IPS DF 6.9 (cell line): ENCODE measurements at places on chromosomes 16 and 17.

DNA sequence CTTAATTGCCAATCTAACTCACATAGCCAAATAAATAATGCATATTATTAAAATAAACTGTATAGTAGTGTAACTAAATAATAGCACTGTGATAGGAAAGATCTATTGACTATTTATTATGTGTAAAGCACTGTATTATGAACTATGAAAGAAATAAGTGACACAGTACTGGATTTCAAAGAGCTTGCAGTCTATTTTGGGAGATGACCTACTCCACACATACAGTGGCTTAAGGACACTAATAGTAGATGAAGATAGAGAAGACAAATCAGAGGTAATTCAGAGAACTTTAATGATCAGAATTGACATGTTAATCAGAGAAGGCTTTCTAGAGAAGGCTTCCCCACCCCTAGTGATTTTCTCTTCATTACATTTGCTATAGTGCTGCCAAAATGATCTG lies 14.6 kb downstream of the LASP1NB start:
- no peak for DNase-seq

DNA sequence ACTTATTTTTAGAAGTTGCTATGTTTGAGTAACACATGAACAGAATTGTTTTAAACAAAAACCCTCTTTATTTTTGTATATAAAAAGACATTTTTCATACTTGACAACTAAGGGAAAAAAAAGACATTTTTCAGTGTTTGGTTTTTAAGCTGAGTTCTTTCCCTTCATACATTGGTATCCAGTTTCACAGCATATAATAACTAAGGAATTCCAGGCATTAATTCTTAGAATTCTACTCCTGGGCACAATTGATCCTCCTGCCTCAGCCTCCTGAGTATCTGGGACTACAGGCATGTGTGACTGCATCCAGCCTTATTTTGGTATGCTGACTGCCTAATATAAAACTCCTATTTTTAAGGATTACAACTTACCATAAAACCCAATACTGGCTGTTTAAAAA lies 8.4 kb downstream of the FBXO47 start:
- no peak for DNase-seq

- no peak for DNase-seq
Measured at GRCh38 chr17:81106716-81107115, 58.6 kb upstream of the PVALEF start.

DNA sequence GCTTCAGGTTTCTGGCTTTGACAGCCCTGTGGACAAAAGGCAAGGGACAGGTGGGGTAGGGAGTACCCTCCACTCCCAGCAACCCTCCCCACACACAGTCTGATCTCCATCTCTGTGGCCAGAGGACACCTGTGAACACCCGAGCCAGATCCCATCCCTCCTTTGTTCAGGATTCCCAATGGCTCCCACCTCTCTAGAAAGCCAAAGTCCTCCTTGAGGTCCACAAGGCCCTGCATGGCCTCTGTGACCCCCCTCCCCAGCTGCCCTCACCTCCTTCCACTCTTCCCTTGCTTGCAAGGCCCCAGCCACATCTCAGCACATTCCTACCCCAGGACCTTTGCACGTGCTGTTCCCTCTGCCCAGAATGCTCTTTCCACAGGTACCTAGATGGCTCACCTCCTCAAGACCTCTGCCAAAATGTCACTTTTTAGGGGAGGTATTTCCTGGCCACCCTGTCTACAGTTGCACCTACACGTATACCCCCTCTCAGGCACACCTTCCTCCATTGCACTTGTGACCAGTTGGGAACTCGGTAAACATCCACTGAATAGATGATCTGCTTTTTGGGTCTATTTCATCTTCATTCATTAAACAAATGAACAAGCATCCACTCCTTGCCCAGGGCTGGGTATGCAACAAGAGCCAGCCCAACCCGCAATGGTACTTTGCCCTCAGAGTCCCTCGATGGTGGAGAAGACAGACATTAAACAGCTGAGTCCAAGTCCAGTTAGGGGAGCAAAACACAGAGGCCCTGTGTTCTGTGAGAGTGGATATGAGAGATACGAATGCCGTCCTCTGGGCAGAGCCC lies 107.0 kb downstream of the CRLF3 start:
- DNase-seq = no peak

GRCh38 chr16:89322321-89323119 lies 105.0 kb downstream of the ZNF778 start:
- peak; percentile 37 for DNase-seq

DNA sequence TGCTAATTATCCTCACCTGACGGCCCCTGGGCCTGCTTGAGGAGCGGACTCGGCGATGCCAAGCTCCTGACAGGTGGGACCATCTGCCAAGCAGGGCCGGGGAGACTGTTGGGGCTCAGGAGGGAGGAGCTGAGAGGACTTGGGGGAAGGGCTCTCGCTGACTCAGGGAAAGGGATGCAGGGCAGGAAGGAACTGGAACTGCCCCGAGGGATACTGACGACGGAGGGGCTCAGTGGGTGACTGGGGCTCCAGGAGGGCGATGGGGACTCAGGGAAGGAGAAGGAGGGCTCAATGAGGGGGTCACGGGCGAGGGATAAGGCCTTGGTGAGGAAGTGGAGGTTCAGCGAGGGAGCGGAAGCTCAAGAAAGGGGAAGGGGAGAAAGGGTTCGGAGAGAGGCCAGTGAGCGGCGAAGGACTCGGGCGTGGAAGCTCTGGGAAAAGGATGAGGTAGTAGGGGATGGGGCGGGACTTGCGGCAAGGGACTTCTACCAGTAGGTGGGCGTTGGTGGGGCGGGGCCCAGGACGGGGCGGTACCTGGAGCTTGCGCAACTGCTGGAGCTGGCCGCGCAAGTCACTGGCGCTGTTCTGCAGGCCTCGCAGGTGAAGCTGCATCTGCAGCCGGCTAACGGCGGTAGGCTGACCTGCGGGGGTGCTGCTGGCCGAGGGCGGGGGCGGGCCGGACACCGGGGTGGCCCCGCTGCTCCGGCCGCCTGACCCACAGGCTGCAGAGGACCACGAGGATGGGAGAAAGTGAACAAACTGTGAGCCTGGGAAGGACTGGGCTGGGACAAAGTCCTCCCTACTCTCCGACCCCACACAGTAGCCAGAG lies 46.5 kb downstream of the SRCIN1 start:
- peak; percentile 90 for DNase-seq
